Substantia nigra (tissue), 51 donors: ENCODE measurements at places on chromosomes 16 and 17.
A peak's percentile ranks its signal among the peaks of the same experiment; 100 is the strongest.

DNA sequence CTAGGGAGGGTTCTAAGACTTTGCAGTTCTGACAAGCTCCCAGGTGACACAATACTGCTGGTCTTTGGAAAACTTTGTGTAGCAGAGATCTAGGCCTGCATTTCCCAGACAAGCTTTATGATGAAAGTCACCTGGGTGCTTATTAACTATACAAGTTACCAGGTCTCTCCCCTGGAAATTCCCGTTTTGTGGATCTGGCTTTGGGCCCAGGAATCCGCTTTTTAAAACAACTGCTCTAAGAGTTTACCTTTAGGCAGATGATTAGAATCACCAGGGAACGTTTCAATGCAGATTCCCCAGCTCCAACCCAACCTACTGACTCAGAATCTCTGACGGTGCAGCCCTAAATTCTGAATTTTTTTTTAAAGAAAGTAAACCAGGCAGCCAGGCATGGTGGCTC lies 36.3 kb downstream of the MYH3 start:
- no peak for DNase-seq

DNA sequence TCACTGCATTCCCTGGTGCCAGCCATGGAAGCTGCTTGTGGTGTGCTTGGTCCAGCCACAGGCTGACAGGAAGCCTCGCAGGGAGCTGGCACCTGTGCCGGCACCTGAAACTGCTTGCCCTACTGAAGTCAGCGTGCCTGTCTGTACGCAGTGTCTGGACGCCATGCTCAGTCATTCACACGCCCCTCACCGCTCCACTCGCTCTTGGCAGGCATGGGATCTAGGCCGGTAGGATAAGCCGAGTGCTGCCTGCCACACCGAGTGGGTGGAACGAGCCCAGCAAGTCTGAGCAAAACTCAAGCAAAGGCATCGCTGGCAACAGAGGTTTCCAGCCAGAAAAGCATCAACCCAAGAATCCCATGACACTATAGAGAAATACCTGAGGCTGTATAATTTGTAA lies 350.6 kb downstream of the CDH11 start:
- no peak for DNase-seq

GRCh38 chr17:10156948-10157607 lies 41.3 kb downstream of the GAS7 start:
- DNase-seq = peak; percentile 31

GRCh38 chr17:40361925-40362695 lies 2.4 kb downstream of the GJD3 start:
- no peak for DNase-seq

DNA sequence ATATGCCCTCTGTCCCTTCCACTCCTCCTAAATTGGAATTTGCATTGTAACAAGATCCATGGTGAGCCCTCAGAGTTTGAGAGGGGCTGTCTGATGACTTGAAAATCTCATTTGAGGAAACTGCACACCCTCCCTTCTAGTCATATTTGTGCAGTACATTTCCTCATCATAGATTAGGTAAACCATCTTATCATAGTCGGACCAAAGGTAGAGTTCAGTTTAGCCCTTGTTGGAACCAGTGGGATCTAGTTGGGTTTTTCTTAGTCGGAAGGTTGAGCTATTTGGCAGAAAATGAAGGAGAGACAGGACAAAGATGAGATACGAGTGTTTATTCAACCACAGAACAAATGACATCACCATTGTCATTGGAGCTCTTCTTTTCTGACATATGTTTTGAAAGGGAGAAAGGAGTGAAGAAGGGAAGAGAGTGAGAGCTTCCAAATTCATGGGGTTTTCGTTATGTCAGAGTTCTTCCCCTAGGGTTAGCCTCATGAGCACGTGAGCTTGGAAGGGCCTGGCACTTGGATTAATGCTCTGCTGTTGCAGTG lies 15.8 kb upstream of the KRT20 start:
- no peak for DNase-seq

GRCh38 chr16:58425756-58426494 lies 33.7 kb downstream of the GINS3 start:
- peak; percentile 39 for DNase-seq

DNA sequence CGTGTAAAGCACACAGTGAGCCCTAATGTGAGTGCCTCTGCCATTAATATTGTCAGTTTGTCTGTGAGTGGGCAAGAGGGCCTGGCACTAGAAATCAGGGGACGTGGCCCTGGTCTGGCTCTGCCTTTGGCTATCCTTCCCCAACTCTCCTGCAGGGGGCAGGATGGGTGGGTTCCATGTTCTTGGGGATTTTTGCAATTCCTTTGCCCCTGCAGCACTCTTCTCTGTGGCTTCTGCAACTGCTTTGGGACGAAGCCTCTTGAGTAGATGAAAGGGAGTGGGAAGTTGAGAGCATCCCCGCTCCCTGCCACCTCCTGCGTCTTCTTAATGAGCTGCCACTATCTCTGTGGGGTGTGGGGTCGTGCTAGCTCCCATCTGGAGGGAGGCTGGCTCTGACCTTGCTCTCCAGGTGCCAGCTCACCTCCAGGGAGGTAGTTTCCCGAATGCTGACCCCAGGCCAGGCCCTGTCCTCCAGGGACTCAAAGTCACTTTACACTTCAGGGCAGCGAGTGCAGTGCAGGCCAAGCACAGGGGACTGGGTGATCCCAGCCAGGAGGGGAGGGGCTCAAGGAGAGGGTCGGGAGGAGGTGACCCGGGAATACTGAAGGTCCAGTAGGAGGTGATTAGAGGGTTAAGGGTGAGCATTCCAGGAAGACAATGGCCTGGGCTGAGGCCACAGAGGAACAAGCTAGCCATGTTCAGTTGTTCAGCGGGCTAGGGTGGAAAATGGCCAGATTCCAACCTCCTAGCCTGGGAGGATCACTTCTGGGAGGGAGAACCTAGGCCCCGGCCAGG lies 121.0 kb upstream of the NLRP1 start:
- DNase-seq = no peak

DNA sequence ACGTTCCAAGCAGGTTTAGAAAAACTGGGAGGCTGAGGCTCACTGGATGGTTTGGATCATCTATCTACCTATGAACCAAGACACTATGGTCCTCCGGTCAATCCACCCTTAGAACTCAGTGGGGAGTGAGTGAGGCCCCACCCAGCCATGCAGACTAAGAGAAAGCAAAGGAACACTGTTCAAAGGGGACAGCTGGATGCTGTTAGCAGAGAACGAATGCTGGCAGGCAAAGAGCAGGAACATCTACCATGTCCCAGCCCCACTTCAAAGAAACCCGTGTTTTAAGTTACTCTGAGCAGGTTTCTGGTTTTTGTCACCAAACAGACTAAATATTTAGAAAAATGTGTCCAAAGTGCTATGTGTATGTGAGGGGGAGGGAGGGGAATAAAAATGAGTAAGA lies 183.4 kb upstream of the XYLT1 start:
- no peak for DNase-seq

DNA sequence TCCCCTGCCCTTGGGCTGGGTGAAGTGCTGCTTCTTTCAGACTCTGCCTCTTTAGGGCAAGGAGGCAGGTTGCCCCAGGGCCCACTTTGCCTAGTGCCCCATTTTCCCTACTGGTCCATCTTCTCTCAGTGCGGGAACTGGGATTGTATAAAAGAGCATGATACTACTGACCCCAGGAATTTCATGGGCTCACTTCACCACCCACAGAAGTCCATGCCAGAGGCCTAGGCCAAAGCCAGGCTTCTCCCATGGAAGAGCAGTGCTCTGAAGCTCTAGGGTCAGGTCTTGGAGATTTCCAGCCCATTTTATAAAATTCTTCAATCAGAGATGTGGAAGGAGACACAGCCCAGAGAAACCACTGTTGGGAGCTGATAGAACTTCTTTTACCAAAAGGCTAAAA lies 5.7 kb downstream of the CACNG1 start:
- DNase-seq = no peak

DNA sequence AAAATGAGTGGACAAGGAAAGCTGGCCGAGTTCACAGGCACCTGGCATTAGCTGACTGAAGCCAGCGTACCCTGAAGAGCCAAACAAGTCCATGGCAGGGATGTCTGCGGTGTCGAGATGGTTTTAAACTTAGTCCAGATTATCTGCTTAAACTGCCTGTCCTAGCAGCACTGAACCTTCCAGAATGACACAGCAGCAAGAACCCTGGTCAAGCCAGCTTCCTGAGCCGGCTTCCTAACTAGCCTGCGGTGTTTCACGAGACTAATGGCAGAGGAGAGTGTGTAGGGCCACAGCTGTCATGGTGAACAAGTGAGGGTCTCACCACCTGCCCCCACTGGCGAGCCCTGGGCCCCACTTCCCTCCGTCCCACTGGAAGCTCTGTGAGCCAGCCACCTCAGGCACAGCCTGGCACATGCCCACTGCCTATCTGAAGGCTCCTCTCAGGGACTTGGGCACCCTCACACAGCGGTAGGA lies 28.8 kb upstream of the MTSS2 start:
- DNase-seq = no peak

- DNase-seq = no peak
Measured at GRCh38 chr17:1003633-1003971, 6.7 kb downstream of the TIMM22 start.

- no peak for DNase-seq
Measured at GRCh38 chr17:63519972-63520882, 2.9 kb upstream of the KCNH6 start.

- peak; percentile 82 for DNase-seq
Measured at GRCh38 chr17:29292071-29292991, 1.6 kb downstream of the NUFIP2 start.

- no peak for DNase-seq
Measured at GRCh38 chr17:8836821-8837562, 30.5 kb downstream of the PIK3R6 start.

GRCh38 chr16:931626-932500 lies 38.9 kb downstream of the LMF1 start:
- no peak for DNase-seq

DNA sequence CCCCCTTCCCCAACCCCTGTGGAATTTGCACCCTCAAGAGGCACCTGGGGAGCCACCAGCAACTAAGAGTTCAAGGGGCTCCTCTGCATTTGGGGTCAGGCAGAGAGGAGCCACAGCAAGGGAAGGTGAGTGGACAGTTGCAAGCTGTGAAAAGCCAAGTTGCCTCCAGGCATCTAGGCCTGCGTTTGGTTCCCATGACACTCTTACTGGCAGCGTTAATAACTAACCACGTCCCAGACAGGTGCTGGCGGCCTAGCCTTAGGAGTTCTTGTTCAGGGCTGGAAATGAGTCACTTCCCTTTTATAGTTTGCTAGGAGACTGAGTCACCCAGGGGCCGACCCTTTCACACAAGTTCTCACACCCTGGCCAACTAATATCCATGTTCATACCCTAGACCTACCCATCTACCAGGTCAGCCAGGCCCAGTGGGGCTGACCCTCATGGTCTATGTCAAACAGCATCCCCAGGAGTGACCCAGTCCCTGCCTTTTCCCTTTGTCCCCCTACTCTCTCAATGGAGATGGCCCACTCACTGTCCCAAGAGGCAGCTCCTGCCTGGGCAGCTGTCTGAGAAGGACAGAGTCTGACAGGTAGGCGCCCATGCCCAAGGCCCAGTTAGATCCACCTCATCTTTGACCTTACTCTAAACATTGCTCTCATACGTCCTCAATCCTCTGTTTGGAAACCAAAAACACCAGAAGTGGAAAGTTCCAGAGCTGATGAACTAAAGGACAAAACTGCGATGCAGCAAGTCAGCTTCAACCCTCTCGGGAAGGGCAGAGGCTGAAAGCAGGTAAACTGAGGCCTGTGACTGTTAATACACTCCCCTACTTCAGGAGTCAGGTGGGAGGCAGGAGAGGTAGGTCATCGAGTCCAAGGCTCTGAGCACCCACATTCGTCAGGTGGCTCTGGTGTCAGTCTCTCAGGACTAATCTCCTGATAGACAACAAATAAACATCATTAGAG lies 300.6 kb downstream of the SOX9 start:
- no peak for DNase-seq

DNA sequence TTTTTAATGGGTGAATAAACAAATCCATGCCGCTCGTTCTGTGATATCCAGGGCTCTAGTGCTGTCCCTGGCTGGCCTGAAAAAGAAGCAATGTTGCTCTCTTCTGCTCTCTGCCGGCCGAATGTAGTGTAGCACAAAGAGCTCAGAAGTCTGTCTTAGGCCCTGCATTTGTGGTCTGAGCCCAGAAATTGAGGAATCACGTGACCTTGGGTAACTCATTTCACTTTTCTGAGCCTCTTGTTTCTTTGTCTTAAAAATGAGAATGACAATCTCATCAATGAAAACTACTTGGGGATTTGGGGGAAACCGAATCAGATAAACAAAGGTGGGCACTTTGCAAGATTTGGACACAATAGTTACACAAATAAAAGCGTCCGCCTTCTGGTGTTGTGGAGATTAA lies 381.6 kb upstream of the ASIC2 start:
- DNase-seq = no peak

GRCh38 chr17:81401723-81402529 lies 6.7 kb downstream of the BAHCC1 start:
- DNase-seq = peak; percentile 42

GRCh38 chr16:66717112-66717675 lies 20.7 kb upstream of the CMTM4 start:
- DNase-seq = peak; percentile 42

GRCh38 chr17:67439269-67439668 lies 62.2 kb downstream of the PITPNC1 start:
- DNase-seq = no peak

- DNase-seq = no peak
Measured at GRCh38 chr16:7513429-7513828, 180.8 kb downstream of the RBFOX1 start.

DNA sequence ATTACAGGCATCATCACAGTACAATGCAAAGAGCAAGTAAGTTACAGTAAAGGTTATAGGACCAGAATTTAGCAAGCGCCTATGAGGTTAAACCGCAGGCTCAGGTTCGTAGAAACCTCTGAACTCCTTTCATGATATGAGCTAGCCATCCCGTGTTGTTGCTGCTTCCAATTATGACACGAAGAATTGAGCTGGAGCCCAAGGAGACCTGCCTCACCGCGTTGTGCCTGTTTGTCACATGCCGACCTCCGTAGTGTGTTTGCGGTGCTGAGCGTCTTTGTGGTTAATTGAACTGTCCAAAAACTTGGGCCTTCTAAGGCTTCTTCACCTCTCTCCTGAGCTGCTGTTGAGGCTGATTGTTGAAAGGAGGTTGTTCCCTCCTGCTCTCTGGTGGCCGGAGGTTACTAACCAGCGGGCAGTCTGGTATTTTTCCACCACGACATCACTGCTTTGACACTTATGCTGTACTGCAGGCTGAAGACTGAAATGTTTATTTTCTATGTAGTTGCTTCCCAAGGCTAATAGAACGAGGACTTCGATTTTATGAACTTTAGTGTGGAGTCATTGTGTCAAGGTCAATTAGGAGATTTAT lies 67.5 kb downstream of the SEC14L1 start:
- DNase-seq = peak; percentile 48

- no peak for DNase-seq
Measured at GRCh38 chr16:1530883-1531637, 2.4 kb upstream of the TMEM204 start.

DNA sequence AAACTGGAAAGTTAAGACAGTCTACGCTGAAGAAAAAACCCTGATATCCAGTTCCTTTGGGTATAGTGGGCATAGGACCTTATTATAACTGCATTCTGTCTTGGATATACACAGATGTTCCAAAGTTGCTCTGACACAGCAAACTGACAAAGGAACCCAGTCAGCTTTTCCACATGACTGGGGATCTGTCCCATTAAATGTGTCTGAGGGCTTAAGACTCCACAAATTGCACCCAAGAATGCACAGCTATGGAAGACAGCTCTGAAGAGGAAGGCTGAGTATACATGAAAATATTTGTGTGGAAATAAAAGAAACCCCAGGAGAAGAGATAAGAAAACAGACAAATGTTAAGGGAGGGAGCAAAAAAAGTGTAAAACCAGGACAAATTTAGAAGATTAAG lies 114.1 kb downstream of the SPAG9 start:
- DNase-seq = no peak

GRCh38 chr16:20309786-20310185 lies 17.5 kb downstream of the GP2 start:
- no peak for DNase-seq

GRCh38 chr17:75265614-75266315 lies 4.1 kb downstream of the MRPS7 start:
- DNase-seq = no peak
